ENCODE measurements at places on chromosomes 16 and 17. TPM values are rescaled to one million over a fixed set of nuclear protein-coding genes. Genes with fewer than 3 reads are reported as not detected.

The FOXL1 gene
- 0.72 TPM for total RNA-seq

The WFIKKN1 gene
- 0.21 TPM for total RNA-seq

The PIMREG gene
- total RNA-seq = not detected

The GPRC5C gene
- 36.2 TPM for total RNA-seq

The KRT9 gene
- not detected for total RNA-seq

The METTL26 gene
- 148 TPM for total RNA-seq

The SLC47A2 gene
- total RNA-seq = under 0.01 TPM

The DOC2B gene
- 1.7 TPM for total RNA-seq

The SDK2 gene
- total RNA-seq = 7.5 TPM

The SLC22A31 gene
- total RNA-seq = not detected

The SMIM36 gene
- under 0.01 TPM for total RNA-seq

The DNAI2 gene
- total RNA-seq = not detected

The AIPL1 gene
- not detected for total RNA-seq

The NPIPA3 gene
- not detected for total RNA-seq

The CPHXL2 gene
- total RNA-seq = not detected

The TMEM106A gene
- total RNA-seq = 0.48 TPM

The NBR1 gene
- 53.0 TPM for total RNA-seq

The GNG13 gene
- total RNA-seq = not detected

The ITGA2B gene
- total RNA-seq = not detected

The SLFN14 gene
- total RNA-seq = not detected

The WRAP53 gene
- total RNA-seq = 4.6 TPM

The KRTAP4-9 gene
- total RNA-seq = not detected

Data from tracheal epithelial cell (primary cell).